ENCODE measurements at places on chromosomes 4 and X.

DNA sequence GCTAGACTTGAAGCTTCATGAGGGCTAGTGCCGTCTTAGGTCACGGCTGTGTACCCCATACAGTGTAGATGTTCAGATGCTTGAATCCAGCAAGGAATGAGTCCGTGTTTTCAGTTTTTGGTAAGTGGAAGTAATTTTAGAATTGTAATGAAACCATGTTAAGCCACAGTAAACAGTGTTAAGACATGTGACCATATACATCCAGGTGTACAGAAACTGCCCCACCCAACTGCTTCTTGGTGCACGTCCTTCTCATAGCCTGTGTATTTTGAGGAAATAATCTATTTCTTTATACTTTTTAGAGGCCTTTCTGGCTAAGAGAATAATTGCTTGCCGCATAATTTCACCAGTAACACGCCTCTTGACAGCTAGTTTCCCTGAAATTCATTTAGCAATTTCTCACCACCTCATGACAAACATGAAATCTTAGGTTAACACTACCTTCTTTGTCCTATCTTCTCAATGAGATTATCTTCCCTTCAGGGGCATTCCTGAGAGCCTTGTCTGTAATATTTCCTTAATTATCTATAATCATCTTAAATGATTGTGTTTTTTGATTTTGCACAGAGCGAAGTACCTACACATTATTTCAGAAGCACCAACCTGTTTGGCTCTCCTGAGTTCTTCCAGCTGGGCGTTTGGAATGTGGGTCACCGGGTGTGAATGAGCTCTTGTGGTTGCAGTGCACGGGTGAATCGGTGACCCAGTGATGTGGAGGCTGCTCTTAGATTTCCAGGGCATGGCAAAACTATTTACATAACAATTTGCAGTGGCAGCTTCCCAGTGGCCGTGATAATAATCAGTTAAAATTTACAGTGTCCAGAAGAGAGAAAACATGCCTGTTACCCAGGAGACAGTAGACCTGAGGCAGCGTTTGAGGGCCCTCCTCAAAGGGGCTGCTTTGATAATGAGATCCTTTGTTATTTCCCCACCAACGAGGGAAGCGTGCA lies 50.2 kb upstream of the TADA2B start:
- no peak for DNase-seq

DNA sequence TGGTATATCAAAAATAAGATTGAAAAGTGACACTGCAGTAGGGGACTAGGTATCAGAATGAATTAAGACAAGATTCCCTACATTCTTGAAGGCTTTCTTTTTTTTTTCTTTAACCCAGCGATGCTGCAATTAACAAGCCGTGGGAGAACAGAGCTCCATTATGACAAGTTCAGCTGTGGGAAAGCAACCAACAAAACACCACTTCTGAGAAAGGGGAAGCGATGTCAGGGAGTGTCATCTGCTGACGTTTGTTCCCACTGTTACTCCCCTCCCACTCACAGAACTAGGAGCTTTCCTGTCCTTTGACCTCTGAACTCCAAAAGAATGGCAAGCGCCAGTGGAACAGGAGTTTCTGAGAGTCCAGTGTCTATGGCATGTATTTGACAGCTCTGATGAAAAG lies 90.2 kb upstream of the SLITRK2 start:
- no peak for DNase-seq

GRCh38 chrX:19814240-19814639 lies 73.2 kb downstream of the SH3KBP1 start:
- DNase-seq: no peak

DNA sequence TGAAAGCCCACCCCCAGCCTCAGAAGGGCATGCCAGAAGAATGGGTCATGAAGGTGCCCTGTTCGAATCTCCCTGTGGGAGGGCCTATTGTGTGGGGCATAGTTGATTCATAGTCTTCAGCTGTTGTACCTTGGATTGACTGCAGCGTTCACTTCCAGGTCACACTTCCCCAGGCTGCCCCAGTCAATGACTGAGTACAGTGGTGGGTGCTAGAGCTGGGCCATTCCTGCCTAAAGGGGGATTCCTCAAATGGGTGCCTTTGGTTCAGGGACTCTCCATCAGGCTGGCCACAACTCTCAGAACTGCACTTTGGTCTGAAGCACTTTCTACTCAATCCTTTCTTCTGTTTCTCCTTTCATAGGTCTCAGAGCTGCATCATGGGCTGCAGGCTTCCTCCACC lies 35.0 kb upstream of the RASGEF1B start:
- no peak for DNase-seq

- DNase-seq: peak; percentile 39
These were observed at the start of gene ZDHHC15 for GRCh38 chrX:75522565-75523431. TSS of gene ZDHHC15 (minus strand) at chrX:75523037. CDS start at chrX:75523024, 13 bp downstream.

DNA sequence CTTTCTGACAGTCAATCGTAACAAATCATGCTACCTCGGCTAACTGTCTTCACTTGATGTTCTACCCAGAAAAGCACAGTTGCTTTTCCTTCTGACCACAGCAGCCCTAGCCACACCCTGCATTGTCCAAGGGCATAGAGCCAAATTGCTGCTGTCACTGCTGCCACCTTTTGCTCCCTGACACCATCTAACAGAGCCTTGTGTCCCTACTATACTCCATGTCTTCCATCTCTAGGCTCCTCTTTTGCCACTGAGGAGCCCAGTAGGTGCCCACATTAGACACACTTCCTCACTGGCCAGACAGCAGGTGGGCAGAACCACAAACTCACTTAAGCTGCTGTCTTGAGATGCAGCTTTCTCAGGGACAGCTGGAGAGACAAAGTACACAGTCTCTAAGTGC lies 91.4 kb downstream of the ANXA3 start:
- no peak for DNase-seq

DNA sequence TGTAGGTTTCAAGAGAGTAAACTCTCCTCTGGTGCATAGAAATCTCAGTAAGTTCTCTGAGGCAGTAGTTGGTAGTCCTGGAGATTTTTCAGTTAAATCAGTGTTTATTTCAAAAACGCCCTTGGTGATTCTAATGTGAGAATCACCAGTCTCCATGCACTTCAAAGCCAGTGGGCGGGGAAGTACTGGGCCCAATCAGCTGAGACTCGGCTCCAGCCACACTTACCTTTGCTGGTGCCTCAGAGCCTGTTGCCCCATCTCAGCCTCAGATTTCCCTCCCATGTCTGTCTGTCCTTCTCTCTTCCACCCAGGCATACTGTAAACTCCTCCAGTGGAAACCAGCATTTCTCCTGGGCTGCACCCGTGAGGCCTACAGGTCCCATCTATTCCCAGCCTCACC lies 7.4 kb upstream of the MGST2 start:
- DNase-seq: no peak

GRCh38 chr4:65007841-65008439 lies 598.7 kb upstream of the TECRL start:
- DNase-seq: no peak

DNA sequence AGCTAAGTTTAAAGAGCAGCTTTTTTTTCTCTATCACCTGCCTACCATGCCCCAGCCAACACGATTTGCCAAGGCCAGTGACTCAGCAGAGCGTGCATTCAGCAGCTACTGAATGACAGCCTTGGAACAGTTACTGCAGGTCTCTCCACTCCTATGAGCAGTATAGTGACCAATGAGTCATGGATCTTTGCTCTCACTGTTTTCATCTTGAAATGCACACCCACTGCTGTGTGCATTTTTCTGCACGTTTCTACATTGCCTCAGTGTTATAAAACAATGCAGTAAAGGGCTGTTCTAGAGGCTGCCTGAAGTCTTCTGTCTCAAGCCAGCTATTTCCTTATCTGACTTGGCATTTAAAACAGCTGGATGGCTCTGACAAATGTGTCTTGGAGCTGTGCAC lies 66.0 kb upstream of the C4orf54 start:
- DNase-seq: no peak

DNA sequence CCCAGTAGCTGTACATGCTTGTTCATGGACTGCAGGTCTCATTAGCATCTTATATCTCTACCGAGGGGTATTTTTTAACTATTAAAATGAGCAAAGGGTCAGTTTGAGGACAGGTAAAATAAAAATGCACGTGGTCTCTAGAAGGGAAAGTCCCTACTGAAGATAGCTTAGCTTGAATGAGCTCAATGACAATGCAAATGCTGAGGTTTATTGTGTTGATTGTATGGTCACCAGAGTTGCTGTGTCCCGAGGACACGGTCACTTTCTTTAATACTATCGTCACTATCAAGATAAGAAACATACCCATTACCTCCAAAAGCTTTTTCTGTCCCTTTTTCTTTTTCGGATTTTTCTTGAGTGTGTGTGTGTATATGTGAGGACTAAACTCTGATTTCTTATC lies 250.5 kb upstream of the PRKX start:
- DNase-seq: no peak

- DNase-seq: no peak
These were observed 5.1 kb downstream of the P2RY4 start for GRCh38 chrX:70254909-70255308.

DNA sequence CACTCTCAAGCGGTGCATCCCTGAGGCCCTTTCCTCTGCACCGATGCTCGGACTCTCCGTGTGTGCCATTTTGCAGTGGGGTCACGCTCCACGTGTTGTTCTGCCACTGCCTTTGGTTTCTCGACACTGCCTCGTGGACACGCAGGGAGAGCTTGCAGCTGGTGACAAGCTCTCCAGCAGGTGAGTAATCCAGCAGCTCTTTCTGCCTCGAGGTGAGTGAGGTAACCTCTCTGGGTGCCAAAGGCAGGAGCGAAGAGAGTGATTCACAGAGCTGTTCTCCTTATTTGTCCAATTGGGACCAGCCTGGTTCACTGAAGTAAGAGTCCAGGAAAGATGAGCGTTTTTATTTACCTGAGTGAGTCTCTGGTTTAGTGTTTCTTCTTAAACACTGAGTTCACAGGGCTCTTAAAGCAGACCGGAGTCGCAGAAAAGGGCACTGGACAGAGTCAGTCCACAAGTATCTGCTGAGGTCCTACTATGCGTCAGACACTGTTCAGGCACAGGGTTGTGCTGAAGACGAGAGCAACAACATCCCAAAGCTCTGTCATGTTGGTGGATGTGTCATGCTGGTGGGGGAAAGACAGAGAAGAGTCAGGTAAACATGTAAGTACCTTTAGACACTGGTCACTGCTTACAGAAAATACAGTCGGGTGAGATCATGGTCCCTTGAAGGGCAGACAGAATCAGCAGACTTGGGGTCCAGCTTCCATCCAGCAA lies 61.8 kb downstream of the FHDC1 start:
- no peak for DNase-seq

GRCh38 chr4:105755375-105755774 lies 46.8 kb downstream of the GSTCD start:
- no peak for DNase-seq

DNA sequence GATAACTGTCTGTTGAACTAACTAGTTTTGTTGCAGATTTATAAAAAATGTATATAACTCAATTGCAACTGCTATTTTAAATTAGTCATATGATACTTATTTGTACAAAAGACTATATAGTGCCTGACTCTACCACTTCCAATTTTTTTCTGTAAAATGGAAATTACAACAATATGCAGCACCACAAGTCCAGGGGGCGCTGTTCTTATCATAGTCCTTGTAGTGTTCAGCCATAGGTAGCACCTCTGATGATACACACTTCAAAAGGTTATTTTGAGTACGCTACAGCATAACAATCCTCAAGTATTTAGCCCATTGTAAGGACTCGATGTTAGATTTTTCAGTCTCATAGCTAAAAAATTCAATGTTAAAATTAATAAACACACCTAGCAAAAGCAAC lies 174.9 kb downstream of the CORIN start:
- no peak for DNase-seq

DNA sequence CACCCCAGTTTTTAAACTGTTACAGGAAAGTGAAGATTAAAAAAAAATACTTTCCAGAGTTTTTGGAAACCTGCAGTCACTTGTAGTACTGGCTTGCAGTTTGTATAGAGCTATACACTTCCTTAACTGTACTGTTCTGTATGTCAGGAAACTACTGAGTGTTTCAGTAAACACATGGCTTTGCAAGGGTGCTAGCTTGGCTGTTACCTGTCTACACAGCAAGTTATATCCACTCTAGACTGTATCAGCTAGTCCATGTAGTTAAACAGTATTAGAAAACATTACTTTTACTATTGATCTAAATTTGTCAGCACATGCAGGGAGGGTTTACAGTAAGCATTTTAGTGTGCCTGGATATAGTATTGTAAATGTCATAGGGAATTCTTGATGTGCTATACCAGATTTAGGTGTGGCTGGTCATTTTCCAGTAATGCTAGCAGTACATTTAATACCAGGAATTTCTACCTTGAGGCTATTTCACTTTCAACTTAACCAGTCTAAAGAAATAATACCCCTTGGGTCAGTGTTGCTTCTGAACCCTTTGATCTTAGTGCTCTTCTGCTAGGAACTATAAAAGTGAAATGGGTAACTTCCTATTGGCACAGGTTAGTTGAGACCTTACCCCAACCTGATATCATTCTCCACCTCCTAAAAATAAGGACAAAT lies 192.3 kb upstream of the ANKRD50 start:
- DNase-seq: no peak

GRCh38 chr4:89598602-89599001 lies 238.4 kb downstream of the SNCA start:
- DNase-seq: no peak

DNA sequence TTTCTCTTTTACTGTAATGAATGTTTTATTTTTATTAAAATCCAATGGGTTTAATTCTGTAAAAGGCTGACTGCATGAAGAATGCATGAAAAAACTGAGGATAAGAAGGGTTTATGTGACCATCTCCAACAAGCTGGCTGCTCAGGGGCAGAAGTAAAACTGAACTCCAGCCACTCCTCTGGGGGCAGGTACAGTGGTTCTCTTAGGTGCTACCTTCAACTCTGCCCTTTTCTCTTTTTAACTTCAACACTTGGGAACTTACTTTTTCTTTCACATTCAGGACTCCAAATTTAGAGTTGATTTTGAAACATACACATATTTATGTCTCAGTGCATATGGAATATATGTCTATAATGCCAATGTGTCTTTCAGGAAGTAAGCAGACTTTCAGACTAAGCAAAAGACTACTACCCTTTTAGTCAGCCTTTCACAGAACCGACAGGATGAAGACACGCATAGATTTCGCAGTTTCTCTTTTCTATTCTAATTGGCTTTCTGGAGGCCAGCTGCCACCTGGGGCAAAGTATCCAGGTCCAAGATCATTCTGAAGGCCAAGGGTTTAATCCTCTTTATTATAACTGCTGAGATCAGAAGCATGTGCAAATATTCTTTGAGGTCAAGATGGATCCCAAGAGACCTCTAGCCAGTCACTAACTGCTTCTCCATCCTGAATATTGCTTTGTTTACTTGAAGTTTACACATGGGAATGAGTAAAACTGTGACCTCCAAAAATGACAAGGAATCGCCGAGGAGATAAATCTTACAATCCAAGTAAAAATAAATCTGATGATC lies 30.7 kb downstream of the HS3ST1 start:
- DNase-seq: no peak

GRCh38 chr4:39637586-39638353 lies 895 bp downstream of the SMIM14 start:
- peak; percentile 6 for DNase-seq

- no peak for DNase-seq
These were observed 5.6 kb downstream of the CETN2 start for GRCh38 chrX:152824841-152825374.

DNA sequence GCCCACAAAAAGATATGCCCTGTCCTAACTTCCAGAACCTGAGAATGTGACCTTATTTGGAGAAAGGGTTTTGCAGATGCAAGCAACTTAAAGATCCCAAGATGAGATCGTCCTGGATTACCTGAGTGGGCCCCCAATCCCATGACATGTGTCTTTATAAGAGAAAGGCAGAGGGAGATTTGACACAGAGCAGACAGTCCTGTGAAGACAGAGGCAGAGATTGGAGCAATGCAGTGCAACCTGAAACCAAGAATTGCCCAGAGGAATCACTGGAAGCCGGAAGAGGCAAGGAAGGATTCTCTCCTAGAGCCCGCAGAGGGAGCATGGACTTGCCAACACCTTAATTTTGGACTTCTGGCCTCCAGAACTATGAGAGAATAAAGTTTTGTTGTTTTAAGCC lies 171.5 kb downstream of the SMIM20 start:
- DNase-seq: no peak
